ENCODE measurements at places on chromosomes 11 and 22.

GRCh38 chr22:48171271-48171691, 1408.8 kb downstream of the TBC1D22A start:
- DNase-seq = no peak

GRCh38 chr11:94131718-94132115, 3.1 kb downstream of the PANX1 start:
- DNase-seq = no peak

DNA sequence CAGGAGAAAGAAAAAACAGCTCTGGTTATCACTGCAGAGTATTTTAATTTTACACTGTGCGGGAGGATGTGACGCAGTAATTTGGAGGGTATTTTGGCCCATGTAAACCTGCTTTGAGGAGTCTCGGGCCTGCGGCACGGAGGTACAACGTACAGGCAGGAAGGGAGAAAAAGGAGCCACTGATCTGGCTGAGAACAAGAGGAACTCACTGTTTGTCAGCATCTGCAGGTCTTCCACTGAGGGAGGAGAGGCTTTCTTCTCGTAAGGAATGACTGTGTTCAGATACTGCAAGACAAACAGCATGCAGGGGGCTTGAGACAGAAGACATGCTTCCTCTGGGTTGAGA, 44.0 kb downstream of the FEZ1 start:
- no peak for DNase-seq

DNA sequence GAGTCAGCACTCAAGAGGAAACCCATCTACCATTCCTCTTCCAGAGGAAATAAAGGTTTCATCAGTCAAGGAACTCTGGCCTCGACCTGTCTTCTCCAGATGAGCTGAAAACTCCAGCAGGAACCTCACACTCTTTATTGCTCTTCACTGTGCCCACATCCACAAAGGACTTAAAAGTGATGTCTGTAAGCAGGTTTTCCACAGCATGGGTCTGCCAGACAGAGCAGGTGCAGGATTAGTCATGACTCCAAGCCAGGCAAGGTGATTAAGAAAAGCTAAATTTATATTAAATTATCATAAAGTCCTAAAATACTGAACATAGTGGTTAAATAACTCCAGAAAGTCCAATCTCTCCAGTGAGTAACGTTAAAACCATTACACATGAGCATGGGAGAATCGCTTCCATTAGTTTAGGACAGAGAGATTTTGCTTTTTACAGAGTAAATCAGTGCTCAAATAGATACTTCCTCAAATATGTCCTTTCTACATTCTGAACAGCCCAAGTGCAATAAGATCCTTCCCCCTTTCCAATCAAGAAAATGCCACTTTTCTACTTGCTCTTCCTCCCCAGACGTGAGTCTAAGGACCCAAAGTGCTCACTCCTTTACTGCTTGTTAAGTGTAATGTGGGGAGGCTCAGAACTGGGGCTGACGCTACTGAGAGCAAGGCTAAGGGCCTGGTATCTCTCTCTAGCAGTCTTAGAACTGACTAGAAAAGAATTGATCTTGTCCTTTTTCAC, 10.7 kb upstream of the CKAP5 start:
- no peak for DNase-seq

DNA sequence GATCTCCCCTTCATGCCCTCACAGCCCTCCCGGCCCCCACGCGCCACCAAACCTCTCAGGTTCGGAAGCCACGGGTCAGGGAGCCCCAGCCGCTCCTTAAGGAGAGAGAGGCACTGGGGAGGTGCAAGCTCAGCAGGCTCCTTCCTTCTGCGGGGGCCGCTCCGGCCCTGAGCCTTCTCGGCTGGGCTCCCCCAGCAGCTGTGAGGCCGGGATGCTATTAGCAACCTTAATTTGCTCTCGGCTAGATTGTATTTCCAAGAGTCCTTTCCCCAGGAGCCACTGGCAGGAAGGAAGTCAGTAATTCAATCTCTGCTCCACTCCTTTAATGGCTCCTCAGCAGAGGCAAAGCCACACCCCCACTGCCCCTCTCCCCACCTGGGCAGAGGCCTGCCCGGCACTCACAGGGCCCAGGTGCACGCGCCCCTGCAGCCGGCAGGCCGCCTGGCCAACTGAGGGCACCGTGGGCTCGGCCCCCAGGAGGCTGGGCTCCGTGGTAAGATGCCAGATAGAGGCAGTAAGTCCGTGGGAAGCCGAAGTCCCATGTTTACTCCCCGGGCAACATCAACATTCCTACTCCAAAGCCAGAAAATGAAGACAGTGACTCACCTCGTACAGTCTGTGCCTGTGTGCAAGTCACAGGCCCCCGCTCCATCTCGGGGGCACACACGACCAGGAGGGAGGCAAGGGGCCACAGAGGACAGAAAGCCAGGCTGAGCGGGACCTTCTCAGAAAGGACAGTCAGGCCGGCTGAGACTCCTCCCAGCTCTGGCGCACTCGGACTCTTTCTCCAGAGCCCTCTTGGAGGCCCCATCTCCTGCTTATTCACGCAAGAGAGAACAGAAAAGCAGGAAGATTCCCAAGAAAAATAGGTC, 5.2 kb downstream of the IGSF9B start:
- DNase-seq = no peak

- no peak for DNase-seq
These were observed 9.3 kb upstream of the ACAT1 start for GRCh38 chr11:108112057-108112456.

- DNase-seq = no peak
These were observed 44.0 kb downstream of the PARVA start for GRCh38 chr11:12421386-12421785.

- no peak for DNase-seq
These were observed 9.5 kb downstream of the ALDH3B2 start for GRCh38 chr11:67664696-67665540.

GRCh38 chr11:36119300-36119699, 169.9 kb downstream of the COMMD9 start:
- DNase-seq = no peak

- DNase-seq = no peak
These were observed 27.2 kb downstream of the TTC12 start for GRCh38 chr11:113341388-113342165.

GRCh38 chr22:32473388-32473952, 1.1 kb upstream of the FBXO7 start:
- DNase-seq = peak; percentile 4

DNA sequence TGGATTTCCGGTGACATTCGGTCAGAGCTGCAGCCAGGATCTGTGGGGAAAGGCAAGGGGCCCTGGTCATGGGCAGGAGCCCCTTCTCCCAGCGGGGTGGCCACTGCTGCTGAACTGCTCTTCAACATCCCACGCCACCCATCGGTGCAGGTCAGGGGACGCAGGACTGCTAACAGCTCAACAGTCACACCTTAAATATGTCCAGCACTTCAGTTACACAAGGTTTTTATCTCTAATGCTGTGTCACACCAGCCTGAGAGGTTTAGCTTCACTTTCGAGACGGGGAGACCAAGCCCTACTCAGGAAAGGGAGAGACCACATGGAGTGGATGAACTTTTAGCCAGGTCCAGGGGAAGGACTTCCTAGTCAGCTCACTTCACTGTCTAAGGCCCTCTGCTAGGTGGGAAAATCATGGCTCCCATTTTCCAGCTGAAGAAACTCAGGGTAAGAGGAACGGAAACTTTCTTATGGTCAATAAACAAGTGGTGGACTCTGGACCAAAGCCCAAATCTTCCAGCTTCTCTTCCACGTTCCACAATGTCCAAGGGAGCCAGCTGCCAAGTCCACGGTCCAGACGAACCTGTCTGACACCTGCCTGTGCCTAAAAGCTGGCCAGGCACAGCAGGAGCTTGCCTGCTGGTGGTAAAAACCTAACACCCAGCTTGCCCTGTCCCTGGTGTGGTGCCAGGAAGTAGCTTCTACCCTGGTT, 21.0 kb upstream of the CHADL start:
- no peak for DNase-seq

DNA sequence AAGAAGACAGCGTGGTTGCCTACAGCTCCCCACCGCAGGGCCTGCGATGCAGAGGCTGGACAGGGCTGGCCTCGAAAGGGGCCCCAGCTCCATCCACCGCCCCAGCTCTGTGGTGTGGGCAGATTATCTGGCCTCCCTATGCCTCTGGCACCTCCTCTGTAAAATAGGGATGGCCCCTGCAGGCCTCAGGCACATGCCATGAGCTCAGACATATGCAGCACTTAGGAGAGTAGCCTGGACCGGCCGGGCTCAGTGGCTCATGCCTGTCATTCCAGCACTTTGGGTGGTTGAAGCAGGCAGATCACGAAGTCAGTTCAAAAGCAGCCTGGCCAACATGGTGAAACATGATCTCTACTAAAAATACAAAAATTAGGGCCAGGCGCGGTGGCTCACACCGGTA, 7.4 kb downstream of the APOBEC3D start:
- no peak for DNase-seq

- DNase-seq = no peak
These were observed 20.9 kb downstream of the PRG3 start for GRCh38 chr11:57359896-57360690.

DNA sequence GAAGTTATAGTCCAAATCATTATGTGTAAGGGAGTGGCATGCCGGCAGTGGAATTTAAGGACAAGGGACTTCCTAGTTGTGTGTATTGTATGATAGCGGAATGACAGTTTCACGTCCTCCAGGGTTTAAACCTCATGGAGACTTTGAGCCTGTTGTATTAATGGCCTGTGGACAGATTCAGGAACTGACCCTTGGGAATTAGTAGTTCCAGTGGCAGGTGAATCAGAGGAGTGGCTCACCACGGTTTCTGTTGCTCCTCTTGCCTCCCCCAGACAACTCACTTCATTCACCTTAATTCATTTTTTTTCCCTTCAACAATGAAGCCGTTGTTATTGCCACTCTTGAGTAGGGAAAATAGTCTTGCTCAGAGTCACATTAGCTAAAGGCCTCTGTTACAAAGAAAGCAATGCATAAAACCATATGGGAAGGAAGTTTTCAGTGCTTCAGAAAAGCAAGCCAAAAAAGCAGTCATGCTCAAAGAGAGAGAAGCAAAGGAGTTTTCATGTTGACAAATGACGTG, 22.6 kb downstream of the AMOTL1 start:
- DNase-seq = no peak

- no peak for DNase-seq
These were observed 555.8 kb downstream of the BRD1 start for GRCh38 chr22:49271831-49272230.

DNA sequence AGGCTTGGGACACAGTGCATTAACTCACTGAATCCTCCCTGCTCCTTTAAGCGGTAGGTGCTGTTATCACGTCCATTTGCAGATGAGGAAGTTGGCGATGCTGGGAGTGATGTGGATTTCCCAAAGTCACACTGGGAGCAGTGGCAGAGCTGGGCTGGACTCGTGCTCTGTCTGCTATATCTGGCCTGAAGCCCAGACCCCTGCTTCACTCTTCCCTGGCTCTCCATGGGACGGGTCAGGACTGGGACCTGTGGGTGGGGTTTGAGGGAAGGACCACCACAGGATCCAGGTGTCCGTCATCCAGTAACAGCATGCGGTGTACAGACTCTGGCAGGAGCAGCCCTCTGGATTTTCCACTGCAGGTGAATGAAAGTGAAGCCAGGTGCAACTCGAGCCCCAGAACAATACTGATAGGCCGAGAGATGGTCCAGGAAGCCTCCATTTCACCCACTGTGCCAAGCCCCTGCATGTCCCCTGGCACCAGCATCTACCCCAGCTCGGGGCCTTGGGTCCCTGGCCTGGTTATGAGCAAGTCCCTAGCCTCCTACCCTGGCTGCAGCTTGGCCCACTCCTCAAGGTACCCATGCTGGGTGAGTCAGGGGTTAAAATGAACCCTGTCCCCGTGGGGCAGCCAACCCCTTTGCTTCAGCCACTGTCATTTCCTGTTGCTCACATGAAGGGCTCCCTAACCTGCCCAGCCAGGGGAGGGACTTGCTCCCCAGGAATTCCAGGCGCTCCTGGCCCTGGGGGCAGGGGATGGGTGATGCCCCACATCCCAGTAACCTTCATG, 4.2 kb downstream of the USP2 start:
- no peak for DNase-seq

GRCh38 chr11:1307998-1308742, 1.3 kb downstream of the TOLLIP start:
- DNase-seq = no peak

- DNase-seq = no peak
These were observed 2.7 kb downstream of the FREY1 start for GRCh38 chr11:45904309-45904915.

DNA sequence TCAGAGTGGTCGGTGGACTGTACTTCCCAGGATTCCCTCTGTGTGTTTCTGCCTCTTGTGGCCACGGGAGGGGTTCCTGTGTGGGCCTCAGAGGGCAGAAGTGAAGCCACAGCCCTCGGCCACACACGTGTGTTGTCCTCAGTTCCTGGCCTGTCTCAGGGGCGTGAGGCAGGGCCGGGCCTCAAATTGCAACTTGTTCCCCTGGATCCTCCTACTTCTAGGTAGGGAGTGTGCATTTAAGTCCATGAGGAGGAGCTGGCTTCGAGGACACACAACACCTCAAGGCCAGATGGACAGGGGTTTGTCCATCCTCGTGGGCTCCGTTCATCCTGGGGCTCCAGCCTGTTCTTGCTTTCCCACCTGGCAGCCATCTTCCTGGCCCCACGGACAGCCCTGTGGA, 573.0 kb downstream of the TBC1D22A start:
- no peak for DNase-seq

- no peak for DNase-seq
These were observed 21.9 kb downstream of the ATG16L2 start for GRCh38 chr11:72836111-72836510.

DNA sequence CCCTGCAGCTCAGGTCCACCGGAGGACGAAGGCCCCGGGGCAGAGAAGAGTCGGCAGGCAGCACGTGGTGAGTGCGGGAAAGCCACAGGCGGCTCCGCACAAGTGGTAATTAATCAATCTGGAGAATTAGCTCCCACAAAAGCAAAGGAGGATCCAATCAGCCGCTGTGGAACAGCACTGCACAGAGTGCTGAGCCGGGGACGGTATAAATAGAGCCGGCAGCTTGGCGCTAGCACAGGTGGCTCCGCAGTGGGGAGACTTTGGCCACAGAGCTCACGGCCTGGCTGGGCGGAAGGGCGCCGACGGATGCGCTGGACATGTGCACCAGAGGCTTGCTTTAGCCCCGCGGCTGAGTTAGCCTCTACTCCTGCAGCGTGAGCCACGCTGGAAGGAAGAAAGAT, 48.9 kb downstream of the IGSF9B start:
- no peak for DNase-seq

- no peak for DNase-seq
These were observed 309.7 kb upstream of the MTNR1B start for GRCh38 chr11:92659793-92660192.

DNA sequence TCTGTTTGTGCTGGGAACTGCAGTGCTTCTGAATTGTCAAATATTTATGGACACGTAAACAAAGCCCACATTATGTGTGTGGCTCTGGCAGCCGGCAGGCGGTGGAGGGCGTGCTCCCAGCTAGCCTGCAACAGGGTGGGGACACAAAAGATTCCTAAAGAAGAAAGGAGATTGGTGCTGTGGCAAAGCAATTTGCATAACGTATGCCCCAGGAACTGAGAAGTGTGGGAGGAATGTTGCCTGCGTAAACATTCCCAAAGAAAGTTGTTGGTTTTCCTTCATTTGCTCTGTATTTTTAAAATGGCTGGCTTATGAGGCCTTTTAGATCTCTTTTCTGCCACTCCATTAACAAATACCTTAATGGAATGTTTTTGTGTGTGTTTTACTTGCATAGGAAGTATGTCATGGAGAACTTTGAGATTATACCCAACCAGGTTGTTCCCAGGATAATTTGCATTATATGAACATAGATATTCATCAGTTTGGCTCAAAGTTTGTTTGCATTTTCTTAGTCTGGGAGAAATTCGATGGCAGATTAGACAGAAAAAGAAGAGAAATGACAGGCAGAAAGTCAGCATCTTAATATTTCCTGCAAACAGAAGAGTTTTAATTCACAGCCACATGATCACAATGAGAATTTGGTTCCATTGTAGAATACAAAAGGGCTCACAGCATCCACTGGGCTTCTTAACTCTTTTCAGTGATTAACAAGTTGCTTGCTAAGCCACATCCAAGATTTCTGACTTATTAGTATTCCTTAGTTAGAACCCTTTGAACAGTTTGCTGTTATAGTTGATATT, 41.8 kb upstream of the DLAT start:
- no peak for DNase-seq
